WERI-Rb-1 (cell line): ENCODE measurements at places on chromosomes 12 and 14.

DNA sequence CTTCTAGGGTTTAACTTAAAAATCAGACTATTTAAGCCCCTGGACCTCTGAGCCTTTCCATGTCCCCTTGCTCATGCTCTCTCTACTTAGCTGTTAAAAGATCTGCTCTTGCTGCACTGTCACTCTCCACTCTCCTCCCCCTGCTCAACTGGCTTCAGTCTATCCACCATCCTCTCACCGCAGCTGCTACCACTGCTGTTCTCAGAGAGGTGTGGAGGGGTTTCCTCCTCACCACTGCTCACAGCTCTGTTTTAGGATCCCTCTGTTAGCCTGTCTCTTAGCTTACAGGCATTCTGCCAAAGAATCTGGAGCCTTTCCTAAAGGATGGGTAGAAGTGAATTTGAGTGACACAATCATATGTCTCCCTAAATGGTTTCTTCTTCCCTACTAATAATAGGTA, 43.7 kb upstream of the ATP2B1 start:
- DNase-seq, result no peak

GRCh38 chr14:103801459-103801858, 45.9 kb downstream of the PPP1R13B start:
- no peak for DNase-seq

DNA sequence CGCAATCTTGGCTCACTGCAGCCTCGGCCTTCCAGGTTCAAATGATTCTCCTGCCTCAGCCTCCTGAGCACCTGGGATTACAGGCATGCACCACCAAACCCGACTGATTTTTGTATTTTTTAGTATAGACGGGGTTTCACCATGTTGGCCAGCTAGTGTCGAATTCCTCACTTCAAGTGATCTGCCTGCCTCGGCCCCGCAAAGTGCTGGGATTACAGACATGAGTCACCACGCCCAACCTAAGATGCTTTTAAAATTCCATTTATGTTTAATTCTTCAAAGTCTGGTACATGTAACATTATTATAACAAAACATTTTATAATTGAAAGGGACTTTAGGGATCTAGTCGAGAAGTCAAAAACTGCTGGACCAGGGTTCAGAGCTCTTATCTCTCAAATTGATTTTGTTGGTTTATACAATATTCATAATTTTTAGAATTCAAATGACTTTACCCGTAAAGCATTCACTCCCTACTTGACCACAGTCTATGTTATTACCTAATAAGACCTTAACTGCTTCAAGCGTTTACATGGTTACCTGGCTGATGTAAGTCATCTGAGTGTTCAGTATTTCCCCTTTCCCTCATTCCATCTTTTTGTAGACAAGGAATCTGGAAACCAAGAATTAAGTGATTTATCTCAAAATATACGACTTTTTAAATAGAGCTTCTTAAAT, 28.2 kb downstream of the RAP1B start:
- DNase-seq, result no peak

GRCh38 chr12:6613015-6613775, 6.0 kb upstream of the CHD4 start:
- peak; percentile 95 for DNase-seq

DNA sequence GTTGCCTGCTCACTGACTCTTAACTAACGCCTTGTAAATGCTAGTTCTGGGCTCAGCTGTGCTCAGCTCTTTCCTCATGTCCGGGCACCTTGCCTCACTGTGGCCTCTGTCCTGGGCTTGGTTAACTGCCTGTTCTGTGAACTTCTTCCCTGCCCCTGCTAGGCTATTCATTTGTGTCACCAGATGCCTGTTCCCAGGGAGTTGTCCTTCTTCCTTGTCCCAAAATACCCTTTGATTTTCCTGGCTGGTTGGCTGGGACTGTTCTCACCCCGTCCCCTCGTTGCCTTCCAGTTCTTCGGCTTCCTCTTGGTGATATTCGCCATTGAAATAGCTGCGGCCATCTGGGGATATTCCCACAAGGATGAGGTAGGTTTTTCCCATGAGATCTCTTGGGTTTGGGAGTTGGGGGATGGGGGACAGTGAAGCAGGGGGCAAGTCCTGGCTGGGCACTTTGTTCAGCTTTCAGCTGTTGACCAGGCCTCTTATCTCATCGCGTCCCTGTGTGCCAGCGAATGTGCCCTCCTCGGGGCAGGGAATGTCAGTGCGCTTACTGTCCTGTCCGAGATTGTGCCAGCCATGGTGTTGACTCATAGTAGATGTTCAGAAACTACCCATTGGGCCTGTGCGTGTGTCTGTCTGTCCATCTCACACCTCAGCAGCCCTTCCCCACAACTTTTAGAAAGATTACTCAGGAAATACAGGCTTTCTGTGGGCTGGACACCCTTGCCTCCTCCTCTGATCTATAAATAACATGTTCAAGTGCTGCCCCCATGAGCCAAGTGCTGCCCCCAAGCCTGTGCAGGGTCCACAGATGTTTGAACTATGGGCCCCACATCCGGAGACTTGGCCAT, 33.1 kb downstream of the CD9 start:
- no peak for DNase-seq

DNA sequence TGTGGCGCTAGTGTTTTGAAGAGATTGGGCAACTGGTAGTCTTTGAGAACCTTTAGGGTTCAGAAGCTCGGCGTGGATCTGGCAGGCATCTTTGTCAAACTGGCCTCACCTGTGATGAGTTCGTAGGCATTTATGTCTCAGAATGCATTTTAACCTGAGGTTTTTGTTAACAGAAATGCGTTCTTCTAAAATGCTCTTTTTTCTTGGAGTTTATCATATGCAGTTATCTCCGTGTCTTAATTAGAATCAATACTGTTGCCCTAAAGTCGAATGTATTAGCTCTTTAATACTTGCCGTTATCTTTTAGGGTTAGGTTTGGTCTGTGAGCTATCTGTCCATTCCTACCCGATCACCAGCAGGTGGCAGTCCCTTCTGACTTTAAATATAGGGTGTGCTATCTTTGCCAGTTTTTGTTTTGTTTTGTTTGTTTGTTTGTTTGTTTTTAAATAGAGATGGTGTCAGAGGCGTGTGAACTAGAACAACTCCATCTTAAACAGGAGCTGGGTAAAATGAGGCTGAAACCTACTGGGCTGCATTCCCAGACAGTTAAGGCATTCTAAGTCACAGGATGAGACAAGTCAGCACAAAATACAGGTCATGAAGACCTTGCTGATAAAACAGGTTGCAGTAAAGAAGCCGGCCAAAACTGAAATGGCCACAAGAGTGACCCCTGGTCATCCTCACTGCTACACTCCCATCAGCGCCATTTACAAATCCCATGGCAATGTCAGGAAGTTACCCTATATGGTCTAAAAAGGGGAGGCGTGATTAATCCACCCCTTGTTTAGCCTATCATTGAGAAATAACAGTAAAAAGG, 1.4 kb downstream of the ATF1 start:
- peak; percentile 20 for DNase-seq

GRCh38 chr12:107684029-107684795, 1.4 kb upstream of the PWP1 start:
- DNase-seq, result no peak

- DNase-seq, result no peak
These were observed 29.7 kb upstream of the NR2C1 start for GRCh38 chr12:95102916-95103671.

DNA sequence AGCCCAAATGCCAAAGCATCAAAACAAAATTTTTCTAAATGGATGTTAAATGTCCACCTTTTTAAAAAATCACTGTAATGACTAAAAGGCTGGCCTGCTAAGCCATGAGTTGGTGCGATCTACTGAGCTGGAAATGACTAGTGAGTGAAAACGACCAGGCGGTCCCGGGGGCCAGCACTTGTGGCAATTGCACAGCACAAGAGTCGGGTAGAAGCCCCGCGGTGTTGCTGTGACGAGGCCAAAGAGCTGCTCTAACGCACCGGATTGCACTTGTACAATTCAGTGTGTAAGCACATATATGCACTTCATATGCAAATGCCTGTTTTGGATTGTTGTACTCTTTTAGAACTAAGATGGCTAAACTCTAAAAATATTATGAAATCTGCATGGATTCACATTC, 64.1 kb upstream of the DYNC1H1 start:
- no peak for DNase-seq

- no peak for DNase-seq
These were observed 9.2 kb upstream of the ABCD2 start for GRCh38 chr12:39628836-39629235.
